NCI-H1436 treated with DMSO at 0.1 percent for 48 hours (cell line): ENCODE measurements at places on chromosomes 13 and 19.

DNA sequence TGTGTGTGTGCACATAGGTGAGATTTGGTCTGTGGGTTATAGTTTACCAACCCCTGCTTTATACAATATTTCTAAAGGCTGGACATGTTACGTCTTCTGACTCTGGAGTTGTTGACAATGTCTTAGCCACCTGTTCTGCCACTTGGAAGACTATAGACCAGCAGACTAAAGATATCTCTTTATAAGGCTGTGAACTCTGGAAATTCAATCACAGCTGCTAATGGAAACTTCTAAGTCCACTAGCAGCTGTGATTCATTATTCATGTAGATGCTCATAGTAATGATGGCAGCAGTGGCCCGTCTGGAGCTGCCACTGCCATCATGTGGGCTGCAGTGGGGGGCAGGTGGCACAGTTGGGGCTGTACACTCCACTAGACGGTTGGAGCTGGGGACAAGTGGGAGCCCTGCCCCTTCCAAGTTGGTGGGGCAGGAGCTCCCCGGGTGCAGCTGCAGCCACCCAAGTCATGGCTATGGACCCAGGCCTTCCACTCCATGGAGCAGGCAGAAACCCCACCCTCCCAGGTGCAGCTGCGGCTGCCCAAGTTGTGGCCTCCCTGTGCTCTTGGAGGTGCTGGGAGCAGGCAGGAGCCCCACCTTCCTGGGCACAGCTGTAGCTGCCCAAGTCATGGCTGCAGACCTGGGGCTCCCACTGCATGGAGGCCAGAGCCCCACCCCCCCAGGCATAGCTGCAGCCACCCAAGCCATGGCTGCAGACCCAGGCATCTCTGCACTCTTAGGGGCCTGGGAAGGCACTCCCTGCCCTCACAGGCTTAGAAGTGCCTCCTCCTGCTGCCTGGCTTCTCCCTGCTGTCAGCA, 8.8 kb downstream of the IGFL4 start:
- no peak for DNase-seq

DNA sequence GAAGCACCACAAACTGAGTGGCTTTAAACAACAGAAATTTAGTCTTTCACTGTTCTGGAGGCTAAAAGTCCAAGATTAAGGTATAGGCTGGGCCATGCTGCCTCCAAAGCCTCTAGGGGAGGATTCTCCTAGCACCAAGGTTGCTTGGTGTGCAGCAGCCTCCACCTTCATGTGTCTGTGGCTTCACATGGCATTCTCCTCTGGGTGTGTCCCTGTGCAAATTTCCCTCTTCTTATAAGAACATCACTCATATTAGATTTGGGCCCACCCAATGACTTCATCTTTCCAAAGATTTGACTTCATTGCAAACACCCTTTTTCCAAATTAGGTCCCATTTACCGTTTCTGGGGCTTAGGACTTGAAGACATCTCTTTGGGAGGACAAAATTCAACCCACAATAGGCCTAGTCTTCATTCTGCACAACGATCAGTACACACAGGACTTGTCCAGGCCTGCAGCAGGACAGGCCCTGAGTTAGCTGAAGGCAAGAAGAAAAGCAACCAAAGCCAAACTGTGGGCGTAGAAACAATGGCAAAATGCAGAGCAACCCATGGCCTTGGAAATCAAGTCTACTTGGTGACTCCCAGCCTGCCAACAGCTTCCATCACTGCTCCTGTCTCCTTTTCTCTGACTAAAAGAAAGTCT, 521.2 kb upstream of the NBEA start:
- DNase-seq, result no peak

DNA sequence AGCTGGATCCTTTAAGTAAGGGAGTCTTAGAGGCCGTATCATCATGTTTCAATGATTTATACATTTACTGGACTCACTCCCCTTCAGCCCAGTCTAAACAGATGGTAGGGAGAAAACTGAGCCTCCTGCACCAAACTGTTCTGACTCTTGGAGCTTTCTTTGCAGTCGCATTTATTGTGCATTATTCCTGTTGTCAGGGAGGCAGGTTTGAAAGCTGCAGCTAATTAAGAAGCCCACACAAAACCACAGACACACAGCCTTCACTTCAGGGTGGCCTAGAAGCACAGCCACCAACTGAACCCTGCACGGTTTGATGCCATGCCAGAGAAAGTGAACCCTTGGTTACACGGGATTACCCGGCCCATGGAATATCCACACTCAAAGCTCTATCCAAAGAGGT, 911.0 kb downstream of the UQCRFS1 start:
- DNase-seq, result no peak

GRCh38 chr13:104967836-104968630, 1567.4 kb downstream of the EFNB2 start:
- no peak for DNase-seq

DNA sequence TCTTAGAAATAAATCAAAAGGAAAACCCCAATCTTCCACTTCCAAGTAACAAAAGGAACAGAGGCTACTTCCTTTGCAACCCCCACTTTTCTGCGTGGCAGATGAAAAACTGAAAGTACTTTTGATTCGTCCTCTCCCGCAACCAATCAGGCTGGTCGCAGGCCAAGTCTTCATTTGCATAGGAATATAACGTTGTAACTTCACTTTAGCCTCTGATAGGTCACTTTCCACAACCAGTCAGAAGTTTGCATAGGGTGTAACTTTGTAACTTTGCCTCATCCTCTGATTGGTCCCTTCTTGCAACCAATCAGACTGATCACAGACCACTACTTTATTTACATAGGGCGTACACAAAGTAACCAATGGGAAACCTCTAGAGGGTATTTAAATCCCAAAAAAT, 37.2 kb downstream of the TGDS start:
- DNase-seq, result no peak

DNA sequence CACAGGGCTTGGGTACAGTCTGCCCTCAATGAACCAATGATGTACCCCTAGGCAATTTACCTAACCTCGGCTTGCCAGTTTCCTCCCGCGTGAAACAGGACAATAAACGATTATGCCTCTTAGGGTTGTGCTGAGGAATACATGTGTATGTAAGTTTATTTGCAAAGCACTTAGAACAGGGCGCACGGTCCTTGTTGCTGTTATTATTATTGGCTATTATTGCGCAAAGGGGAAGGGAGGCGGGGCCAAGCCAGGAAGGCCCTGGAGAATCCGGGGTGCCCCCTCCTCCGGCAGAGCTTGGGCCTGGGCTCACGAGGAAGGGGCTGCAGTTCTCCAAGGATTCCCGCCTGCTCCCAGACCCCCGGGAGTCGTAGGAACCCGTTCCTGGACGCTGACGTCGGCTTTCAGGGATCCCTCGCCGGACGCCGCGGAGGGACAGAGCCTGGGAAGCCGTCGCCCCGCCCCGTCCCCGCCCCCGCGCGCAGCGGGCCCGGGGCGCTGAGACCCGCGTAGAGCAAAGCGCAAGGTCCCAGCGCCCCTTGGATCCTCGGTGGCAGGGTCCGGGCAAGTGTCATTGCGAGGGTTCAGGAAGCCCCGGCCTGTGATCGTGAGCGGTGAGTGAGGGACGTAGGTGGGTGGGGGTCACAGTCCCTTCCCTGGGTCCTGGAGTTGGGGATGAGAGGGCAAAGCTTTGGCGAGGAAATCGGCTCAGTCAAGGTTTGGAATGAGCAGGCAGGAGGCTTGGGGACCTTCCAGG, at the start of gene TMEM91:
Gene TMEM91, plus strand, starts transcription at position 293 of the 757 bp plus-strand sequence. CDS start 1,777 bp downstream, outside the sequence.
- DNase-seq, result no peak

DNA sequence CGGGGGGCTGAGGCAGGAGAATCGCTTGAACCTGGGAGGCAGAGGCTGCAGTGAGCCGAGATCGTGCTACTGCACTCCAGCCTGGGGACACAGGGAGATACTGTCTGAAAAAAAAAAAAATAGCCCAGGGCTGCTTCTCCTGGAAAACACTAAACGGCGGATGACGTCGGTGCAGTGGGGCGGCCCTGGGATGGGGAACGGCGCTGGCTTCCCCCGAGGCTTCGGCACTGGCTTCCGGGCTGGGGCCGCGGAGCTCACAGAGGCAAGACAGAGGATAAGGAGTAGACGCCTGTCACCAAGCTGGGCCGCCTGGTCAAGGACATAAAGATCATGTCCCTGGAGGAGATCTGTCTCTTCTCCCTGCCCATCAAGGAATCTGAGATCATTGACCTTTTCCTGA, 5.0 kb downstream of the PRSS57 start:
- DNase-seq, result no peak

- no peak for DNase-seq
These were observed 75.9 kb upstream of the DOCK9 start for GRCh38 chr13:99053636-99054233.

- no peak for DNase-seq
These were observed 126.0 kb upstream of the RFC3 start for GRCh38 chr13:33691980-33692379.

DNA sequence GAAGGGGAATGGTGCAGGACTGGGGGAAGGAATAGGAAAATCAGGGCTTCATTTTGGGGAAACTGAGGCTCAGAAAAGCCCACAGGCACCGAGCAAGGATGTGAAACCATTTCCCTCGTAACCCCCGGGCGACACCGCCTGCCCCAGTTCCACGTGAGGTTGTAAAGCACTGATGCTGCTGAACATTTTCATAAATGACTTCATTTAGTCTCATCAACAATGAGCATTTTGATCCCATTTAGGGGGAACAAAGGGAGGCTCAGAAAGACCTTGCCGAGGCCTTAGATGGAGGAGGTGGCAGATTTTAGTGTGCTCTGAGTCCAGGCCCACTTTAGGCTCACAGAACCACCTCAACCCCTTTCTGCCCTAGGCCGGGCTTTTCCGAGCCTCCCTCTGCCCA, 20.5 kb upstream of the FBXO27 start:
- DNase-seq, result no peak

- no peak for DNase-seq
These were observed 1.2 kb downstream of the C13orf46 start for GRCh38 chr13:113972451-113973217.

DNA sequence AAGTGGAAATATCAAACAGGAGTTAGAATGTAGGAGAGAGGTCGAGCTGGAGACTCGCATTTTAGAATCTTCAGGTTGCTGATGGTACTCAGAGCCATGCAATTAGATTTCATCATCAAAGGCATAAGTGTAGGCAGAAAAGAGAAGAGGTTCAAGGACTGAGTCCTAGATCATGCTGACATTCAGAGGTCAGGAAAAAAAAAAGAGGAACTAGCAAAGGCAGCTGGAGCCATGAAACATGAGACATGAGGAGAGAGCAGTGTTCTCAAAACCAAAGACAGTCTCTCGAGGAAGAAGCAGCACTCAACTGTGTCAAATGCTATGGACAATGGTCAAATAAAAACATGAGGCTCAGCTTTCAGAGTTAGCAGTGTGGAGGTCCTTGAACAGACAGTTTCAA, 12.4 kb upstream of the TPP2 start:
- no peak for DNase-seq

- no peak for DNase-seq
These were observed 32.2 kb downstream of the ZNF136 start for GRCh38 chr19:12194827-12195731.

DNA sequence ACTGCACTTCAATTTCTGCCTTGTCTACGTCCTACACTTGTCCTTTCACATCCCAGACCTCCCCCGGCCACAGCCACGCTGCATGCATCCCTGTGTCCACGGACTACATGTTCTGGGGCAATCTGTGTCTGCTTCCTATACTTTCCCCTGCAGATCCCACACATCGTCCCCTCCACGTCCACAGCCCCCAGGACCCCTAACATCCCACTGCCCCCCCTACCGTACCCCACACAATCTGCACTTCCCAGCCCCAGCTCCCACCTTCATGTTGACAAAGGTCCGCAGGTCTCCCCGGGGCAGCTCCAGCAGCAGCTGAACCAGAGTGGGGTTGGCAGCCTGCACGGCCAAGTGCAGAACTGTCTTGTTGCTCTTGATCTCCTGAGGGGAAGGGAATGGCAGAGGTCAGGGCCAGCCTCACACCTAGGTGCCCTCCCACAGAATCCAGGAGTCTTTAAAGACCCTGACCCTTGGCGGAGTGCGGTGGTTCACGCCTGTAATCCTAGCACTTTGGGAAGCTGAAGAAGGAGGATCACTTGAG, 10.2 kb downstream of the NFKBID start:
- no peak for DNase-seq

DNA sequence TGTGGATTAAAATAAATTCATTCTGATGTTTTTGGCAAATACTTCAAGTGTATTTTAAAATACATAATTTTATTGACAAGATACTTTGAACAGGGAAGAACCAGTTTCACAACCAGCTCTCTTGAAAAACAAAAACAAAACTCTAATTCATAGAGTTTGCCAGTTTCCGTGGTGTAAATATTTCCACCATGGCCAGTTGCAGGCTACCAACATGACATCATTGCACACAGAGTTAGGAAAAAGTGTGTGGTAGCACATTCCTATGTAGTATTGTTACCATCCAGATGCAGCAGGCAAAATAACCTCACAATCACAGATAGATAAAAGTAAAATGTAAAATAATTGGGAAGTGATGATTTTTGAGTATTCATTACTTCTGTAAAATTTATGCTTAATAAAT, 7.7 kb upstream of the RNF113B start:
- no peak for DNase-seq

GRCh38 chr19:48646722-48647216, 782 bp upstream of the CA11 start:
- DNase-seq, result no peak

DNA sequence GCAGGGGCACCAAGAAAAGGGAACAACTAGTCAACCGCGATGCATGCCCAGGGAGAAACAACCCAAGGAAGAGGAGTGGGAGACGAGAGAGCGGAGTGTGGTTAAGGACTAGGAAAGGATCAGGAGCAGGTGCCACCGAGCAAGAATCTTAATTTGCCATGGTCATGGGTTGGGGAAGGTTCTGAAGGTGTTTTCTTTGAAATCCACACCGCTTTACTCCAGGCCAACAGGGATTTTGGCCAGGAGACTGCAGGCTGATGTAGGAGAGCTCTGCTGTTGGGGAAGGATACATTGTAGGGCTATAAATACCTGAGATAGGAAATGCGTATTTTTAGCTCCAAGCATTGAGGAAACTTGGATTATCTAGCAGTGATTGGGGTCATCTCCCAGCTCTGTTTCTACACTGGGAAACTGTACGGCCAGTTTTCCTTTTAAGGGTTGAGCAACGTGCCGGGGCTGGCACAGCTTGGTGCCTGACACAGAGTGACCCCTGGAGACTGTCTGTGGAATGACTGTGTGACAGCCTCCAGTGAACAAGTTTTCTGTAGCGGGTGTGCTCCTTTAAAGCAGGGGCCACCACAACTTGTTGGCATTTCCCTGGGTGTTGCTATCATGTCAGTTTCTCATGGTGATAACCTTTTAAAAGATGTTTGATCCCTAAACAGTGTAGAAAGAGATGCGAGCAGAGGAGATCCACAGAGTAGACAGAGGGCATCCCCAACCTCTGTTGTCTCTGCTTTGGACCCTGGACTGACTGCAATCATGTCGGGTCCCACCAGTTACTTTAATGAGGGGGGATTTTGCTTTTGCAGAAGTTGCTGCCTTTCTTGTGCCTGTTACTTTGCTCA, 34.3 kb downstream of the ZNF536 start:
- no peak for DNase-seq

- no peak for DNase-seq
These were observed 19.6 kb downstream of the ALG5 start for GRCh38 chr13:36979361-36980050.

- DNase-seq, result no peak
These were observed 211.3 kb downstream of the RBM26 start for GRCh38 chr13:79194727-79195126.

GRCh38 chr13:50715402-50716146, 127.9 kb downstream of the DLEU7 start:
- no peak for DNase-seq

- DNase-seq, result no peak
These were observed at the start of gene LHFPL6 for GRCh38 chr13:39602614-39603366. LHFPL6 (minus strand) TSS chr13:39603193.
